ENCODE measurements at places on chromosomes 2 and 18.

- DNase-seq, result no peak
These were observed 147.1 kb downstream of the CCBE1 start for GRCh38 chr18:59550174-59550516.

DNA sequence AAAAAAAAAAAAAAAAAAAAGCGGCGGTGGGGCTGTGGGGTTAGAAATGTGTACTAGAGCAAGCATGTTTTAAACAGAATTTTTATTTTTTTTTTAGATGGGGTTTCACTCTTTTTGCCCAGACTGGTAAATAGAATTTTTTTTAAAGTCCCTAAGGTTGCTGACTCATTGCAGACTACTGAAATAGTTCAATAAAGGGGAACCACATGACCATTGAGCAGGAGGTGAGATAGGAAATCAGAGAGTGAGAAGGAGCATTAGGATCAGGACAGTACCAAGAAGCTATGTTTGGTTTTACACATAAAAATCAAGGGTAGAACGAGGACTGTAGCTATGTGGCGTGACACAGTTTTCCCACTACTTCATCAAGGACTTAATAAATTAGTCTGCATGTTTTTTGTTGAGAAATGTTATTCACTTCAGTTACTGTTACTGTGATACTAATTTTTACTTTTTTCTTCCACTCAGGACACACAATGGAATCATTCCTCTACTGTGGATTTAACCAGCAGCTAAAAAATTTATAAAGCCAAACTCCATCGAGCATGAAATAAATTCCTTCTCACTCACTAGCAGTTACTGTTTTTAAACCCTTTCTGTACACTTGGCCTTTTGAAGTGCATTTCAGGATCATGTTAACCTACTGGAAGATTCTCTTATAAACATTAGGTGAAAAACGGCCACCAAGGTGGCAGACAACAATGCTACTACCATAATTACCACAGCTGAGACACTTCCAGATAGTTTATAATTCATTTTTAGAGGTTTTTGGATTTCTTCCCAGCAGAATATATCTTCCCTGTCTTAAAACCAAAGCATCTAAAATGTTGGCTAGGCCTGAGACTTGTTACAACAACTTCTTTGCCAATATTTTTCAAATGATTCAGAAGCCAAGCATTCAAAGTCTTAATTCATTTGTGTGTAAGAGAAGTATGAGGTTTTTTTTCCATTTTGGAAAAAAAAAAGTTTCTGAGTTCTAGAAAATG, 33.2 kb downstream of the LAMA1 start:
- no peak for DNase-seq

DNA sequence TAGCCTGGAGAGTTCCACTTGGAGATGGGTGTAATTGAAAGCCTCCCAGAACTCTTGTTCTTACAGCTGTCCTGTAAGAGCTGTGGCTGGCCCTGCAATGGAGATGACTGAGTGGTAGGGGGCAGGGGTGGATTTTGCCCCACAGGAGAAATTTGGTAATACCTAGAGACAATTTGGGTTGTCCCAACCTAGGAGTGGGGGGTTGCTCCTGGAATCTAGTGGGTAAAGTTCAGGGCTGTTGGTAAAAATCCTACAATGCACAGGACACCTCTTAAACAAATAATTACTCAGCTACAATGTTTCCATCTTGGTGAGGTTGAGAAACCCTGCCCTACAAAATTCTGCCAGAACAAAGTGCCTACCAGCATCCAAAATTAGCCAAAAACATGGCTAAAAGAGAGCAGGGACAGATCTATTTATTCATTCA, 181.1 kb upstream of the SH3BP4 start:
- DNase-seq, result no peak

DNA sequence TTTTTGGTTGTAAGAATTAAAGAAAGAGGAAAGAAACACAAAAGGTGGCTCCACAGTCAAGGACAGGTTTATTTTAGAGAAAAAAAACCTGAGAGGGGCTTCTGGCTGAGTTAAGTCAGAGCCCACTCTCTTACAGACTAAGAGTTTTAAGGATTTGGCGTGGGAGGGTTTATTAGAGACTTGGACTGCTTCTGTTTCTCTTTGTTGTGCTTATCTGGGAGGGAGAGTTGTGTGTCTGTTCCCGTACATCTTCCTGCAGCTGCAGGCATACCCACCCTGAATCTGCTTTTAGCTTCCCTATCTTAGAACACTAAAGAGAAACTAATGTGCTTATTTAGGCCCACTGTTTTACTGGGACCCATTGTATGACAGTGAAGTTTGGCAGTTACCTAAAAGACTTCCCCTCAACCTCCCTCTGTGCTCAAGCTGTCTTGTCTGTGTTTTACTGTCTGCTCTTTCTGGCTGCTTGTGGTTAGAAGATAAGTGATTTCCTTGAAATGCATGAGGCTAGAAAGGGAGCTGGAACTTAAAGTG, 2.7 kb downstream of the RSAD2 start:
- peak; percentile 38 for DNase-seq

DNA sequence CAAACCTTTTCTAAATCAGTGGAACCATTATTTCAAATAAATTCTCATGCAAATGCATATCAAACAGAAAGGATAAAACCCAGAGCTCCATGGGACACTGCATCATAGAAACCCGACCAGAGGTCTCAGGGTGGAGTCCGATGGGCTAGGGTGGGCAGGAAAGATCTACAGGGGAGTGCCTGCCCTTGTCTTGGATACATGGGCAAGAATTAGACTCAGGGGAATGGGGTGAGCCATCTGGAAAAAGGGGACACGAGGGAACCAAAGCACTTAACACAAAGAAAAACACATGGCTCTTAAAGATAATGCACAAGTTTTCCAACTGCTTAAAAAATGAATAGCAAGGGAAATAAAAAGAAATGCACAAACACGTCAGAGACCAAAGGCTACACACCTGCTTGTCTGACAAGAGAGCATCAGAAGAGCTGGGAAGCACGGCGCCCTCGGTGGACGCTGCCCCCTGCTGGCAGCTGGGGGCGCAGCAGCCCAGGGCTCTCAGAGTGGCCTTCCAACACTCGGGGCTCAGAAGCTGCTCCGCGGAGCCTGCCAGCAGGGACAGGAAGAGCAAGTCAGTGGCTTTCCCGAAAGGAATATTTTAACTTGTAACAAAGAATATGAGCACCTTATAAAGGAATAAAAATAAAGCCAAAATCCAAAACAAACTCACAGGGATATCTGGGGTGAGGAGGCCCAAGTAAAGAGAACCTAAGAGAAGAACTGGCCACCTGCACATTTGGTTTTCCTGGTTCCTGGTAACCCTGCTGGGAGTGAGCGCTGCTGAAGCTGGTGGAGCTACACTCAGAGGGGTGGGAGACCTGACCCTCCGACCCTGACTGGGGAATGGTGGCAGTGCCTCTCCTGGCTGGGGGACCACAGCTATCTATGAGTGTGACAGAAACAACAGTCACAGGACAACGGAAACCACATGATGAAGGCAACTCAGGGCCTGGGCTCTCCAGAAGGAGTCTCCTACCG, 54.5 kb downstream of the SIGLEC15 start:
- DNase-seq, result peak; percentile 68

DNA sequence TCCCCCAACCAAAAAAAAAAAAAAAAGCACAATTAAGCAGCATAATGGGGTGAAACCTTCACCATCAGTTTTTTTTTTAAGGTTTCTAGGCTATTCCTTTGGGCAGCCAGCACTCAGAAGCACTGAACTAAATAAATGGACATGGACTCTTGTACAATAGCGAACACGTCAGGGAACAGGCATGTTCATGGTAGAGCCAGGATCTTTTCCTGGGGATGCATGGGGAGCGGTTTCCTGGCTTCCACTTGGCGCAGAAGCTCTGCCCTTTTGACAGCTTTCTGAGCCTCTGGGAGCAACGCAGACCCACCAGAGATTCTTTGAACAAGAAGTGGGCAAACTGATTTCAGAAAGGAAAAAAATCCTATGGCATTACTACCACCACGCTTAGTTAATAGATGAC, 35.0 kb downstream of the ALPK2 start:
- no peak for DNase-seq

- DNase-seq, result no peak
These were observed 566 bp upstream of the MRPS5 start for GRCh38 chr2:95122197-95122551.

DNA sequence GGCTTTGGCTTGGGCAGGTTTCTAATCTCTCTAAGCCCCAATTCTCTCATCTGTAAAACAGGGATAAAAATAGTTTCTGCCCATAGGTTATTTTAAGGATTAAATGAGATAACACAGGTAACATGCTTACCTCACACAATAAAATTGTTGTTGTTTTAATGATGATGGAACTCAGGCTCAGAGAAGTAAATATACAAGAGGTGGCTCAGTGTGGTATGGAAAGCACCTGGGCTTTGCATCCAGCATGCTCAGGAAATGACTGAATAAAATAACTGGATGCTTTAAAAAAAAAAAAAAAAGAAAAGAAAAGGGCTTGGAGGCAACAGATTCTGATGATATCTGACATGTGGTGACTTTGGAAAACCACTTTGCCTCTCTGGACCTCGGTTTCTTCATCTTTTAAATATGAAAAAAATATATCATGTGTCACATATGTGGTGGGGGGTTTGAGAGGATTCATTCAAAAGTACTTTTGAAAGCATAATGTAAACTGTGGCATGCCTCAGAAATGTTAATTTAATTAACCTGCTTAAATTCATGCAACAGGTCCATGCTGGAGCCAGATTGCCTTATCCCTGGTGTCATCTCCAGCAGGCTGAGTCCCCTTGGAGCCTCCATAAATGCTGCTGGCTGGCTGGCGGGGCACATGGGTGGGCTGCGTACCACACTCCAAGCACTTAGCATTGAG, 112.8 kb upstream of the CDC42EP3 start:
- no peak for DNase-seq

DNA sequence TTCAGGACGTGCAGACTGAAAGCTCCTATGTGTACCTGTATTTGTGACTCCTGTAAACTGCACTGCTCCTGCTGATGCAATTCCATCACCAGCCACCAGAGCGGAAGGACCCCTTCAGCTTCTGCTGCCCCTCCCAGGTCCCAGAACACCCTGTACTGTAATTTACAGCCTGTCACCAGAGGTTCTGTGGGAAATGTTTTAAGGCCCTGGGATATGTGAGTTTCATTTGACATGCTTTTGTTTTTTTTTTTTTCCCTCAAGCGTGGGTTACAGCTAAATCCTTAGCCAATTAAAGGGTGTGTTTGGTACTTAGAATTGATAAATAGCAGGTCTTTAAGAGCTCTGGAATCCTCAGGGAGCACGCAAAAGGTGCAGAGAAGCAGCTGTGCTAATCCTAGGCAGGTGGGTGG, 79.4 kb downstream of the KCTD1 start:
- no peak for DNase-seq

GRCh38 chr2:167355821-167356220, 467.5 kb downstream of the XIRP2 start:
- no peak for DNase-seq

DNA sequence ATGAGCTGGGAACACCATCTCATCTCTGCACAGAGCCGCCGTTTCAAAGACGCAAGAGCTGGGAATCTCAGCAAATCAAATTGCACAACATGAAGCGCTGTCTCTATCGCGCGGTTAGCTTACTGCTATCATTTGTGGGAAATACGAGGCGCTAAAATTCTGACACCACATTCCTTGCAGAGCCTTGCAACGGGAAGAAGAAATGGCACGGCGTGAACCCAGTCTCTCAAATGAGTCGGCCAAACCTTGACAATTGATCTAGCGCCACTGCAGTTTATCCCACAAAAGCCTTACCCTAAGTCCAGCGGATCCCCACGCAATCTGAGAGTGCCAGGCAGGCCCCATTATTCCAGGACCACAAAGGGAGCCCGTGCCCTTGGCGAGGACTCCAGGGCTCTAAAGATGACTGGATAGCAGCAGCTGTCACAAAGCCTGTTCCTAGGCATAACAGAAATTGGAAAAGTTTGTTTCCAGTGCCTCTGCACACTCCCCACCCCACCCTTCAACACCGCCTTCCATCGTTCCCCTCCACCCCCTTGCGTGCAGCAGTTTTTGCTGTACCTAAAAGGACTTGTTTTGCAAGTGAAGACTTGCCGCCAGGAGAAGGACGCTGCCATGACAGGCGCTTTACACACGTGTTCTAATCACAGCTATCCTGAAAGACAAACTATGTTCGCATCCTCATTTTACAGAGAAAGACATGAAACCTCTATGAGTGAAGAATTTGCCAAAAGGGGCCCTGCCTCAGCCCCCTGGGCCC, 252.4 kb downstream of the EIPR1 start:
- no peak for DNase-seq

DNA sequence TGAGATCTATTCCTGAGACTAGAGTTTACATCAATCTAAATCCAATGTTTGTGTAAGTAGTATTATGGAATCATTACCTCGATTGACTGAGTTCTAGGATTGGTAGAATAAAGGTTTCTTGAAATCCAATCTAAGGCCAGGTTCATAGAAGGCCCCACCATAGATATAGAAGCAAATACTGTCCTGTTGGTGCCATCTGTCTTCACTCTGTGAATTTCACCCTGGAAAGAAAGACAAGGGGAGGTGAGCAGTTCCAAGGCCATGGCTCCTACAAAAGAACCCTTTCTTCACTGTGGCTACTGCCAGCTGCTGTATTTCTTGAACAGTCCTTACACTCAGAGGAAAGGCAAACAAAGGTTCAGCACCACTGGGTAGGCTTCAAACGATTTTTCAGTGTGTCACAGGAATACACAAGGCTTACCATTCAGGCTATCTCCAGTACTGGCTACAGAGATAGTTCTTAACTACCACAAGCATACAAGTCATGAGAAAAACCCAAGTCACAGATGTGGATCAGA, 137.0 kb downstream of the LRP2 start:
- no peak for DNase-seq

DNA sequence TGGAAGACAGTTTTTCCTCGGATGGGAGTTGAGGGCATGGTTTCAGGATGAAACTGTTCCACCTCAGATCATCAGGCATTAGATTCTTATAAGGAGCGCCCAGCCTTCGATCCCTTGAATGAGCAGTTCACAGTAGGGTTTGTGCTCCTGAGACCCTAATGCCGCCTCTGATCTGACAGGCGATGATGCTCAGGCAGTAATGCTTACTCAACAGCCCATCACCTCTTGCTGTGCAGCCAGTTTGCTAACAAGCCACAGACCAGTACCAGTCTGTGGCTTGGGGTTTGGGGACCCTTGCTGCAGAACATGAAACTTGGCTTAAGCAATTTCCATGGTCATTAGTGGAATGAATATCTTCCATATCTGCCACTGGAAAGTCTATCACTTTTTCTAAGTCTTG, 56.4 kb downstream of the GORASP2 start:
- DNase-seq, result no peak

GRCh38 chr18:33097126-33097525, 324.3 kb upstream of the KLHL14 start:
- no peak for DNase-seq

DNA sequence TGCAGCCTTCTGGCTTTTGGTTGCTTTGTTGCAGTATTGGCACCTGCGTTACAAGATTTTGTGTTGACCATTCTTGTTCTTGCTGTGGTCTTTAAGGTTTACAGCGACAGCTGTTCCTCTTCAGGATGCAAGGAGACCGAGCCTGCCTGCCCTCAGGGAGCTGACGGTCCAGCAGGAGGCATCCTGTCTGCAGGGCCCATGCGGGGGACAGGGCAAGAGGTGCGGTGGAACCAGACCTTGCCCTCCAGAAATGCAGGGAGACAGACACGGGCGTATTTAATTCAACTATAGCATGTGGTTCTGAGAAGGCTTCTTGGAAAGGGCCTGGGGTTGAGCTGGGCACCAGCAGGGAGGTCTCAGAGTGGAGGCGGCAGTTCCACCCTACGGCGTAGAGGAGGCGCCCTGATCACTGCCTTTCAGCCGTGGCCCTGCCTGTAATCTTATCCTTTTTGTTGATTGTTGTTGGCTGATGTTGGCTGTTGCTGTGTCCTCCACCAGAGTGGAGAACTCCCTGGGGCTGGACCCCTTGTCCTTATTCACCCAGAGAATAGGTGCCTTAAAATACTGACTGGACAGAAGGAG, 71.7 kb downstream of the HPCAL1 start:
- no peak for DNase-seq

GRCh38 chr2:31704561-31705212, 123.9 kb upstream of the SRD5A2 start:
- no peak for DNase-seq
